Effector CD8-positive, alpha-beta T cell (primary cell): ENCODE measurements at places on chromosomes 6 and 20.

DNA sequence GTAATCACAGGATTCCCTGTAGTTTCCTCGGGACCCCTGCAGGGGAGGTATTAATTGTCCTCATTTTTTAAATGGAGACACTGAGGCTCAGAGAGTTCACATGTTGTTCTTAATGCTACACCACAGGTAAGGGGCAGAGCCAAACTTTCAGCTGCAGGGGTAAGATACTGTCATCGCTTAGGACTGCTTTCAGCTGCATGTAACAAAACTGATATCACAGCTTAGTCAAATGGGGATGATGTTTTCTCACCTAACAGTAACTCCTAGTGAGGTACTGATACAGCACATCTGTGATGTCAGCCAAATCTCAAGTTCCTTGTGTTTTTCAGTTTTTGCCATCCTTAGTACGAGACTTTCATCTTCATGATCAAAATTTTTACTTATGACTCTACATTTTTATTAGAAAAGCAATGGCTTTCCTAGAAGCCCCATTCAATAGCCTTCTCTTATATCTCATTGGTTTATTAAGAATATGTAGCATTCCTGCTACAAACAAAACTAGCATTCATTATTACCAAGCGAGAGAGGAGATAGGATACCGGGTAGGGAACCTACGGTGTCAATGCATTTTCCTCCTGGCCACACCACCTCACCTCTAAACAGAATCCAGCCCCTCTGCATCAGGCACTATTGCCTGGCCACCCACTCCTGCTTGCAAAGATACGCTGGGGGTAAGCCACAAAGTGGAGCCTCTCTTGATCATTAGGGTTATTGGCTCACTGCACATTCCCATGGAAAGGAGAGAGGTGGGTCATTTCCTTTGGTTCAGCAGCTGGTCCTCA is 557.5 kb downstream of the CD83 start:
- DNase-seq, result no peak

GRCh38 chr6:158860279-158860865 is 41.2 kb upstream of the EZR start:
- no peak for DNase-seq

- no peak for DNase-seq
These were observed 75.2 kb upstream of the IYD start for GRCh38 chr6:150293423-150294173.

GRCh38 chr20:49273696-49274277 is 4.1 kb downstream of the ZNFX1 start:
- no peak for DNase-seq

DNA sequence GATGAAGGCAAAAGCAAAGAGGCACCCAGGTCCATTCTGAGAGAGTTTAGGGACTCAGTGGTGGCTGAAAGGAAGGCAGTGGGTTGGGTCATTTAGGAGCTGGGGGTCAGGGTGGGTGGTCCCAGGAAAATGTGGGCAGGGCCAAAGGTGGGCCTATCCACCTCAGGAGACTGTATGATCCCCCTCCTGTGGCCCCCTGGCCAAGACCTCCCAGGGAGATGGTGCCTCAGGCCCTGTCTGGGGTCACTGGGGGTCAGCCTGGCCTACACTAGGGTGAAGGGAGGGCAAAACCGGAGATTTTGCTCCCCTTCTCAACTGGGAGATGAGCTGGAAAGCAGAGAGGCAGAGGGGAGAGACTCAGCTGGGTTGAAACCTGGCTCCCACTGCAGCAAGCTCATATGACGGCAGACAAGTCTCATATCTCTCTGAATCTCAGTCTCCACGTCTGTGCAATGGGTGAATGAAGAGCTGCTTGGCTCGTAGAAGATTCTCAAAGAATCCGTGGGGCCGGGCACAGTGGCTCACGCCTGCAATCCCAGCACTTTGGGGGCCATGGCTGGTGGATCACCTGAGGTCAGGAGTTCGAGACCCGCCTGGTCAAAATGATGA is 11.5 kb upstream of the BAK1 start:
- DNase-seq, result no peak
